HT1080 (cell line): ENCODE measurements at places on chromosomes 1 and 21.

- no peak for DNase-seq
Observed at GRCh38 chr1:38361566-38361965, 315.0 kb upstream of the POU3F1 start.

DNA sequence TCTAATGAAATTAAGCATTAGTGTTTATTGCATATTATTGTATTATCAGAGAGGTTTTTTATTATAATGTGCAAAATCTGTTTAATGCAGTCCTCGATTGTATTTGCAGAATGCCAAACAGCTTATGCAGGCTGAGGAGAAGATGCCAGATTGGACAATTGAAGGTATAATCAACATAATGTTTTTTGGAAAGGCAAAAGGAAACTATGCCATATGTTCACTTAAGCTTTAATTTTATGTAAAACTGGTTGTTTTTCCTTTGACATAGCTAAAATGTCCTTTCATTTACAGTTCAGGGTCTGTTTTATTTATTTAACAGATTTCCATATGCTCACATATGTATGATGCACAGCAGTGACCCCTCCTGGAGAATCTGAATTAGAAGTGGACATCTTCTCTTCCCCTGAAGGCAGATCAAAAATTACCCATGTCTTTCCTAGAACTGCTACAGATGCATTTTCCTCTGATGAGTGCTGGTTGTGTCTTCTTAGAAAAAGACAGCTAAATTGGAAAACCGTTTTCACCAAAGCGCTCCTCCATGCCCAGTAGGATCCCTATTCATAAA is 143.5 kb upstream of the USH2A start:
- DNase-seq: peak; percentile 11

GRCh38 chr1:81174811-81175476 is 625.8 kb upstream of the ADGRL2 start:
- peak; percentile 95 for DNase-seq

GRCh38 chr1:234851450-234852438 is 241.8 kb upstream of the IRF2BP2 start:
- DNase-seq: peak; percentile 73

DNA sequence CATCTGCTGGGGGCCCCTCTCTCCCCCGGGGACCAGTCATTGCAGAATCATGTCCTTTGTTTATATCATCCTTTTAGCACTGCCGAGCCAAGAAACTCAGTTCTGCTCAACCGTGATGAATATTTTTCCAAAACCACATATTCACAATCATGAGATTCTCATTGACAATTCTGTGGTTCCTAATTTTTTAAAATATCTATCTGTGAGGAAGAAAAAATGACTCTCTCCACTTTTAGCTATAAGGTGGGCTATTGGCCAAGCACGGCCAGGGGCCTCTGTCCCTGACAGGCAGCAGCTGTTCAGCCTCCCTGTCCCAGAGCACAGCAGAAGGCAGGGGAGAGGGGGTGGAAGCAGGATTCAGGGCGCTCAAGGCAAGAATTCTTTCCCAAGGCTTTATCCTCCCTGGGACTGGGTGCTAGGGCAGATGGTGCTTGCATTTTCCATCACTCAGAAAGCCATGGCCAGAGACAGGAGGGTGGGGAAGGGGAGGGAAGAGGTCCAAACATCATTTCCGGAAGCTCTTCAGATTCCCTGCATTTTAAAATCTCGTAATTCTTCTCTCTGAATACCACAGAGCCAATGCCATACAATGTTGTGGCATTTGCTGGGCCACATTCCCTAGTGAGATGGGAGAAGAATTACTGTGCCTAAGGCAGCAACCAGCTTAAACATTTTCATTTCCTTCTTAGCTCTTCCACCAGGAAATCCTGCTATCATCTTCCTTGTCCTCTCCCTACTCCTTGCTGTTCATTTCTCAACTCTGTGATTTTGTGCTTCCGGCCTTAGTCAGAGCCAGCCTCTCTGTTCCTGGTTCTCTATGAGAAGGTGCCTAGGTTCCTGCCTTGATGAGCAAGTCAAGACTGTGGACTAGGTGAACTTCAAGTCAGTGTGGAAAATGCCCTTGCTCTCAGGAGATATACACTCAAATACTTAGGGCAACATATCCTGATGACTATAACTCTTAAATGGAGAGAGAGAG is 60.3 kb downstream of the KCNJ6 start:
- DNase-seq: no peak

DNA sequence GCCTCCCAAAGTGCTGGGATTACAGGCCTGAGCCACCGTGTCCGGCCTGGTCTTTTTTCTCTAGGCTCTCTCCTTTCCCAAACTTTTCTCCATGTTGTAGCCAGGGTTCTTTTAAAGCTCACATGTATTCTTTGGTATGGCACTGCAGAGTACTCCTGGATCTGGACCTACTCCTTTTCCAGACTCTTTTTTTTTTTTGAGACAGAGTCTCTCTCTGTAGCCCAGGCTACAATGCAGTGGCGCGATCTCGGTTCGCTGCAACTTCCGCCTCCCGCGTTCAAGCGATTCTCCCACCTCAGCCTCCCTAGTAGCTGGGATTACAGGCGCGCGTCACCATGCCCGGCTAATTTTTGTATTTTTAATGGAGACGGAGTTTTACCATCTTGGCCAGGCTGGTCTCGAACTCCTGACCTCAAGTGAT is 602 bp upstream of the MED18 start:
- no peak for DNase-seq

DNA sequence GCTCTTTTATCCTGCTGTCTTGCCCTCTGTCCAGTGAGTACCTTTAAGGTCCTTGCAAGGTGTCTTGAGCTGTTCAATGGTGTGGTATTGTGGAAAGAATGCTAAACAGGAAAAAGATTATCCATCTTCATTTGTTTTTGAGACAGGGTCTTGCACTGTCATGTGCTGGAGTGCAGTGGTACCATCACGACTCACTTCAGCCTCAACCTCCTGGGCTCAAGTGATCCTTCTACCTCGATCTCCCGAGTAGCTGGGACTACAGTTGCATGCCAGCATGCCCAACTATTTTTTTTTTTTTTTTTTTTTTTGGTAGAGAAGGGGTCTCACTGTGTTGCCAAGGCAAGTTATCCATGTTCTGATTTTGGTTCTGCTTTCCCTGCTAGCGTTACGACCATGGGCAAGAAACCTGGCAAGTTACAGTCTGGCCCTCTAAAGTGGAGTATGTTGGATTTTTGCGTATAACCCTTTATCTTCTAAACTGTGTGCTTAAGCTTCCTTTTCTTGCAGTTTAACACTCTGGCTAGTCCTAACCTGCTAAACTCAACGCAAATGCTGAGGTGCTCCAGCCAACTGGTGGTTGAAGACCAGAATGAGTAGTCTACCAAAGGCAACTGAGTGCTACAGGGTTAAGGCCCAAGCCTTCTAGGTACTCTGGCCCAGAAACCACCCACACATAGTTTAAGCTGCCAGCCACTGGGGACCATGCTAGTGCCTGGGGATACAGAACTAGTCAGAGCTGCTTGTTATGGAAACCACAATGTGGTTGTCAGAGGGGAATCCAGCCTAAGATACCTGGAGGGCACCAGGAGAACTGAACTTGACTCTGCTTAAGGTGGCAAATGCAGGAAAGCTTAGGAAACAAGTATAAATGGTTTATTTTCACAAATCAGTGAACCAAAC is 7.9 kb downstream of the RPL11 start:
- DNase-seq: no peak

GRCh38 chr1:170800812-170801211 is 134.5 kb upstream of the MROH9 start:
- no peak for DNase-seq

DNA sequence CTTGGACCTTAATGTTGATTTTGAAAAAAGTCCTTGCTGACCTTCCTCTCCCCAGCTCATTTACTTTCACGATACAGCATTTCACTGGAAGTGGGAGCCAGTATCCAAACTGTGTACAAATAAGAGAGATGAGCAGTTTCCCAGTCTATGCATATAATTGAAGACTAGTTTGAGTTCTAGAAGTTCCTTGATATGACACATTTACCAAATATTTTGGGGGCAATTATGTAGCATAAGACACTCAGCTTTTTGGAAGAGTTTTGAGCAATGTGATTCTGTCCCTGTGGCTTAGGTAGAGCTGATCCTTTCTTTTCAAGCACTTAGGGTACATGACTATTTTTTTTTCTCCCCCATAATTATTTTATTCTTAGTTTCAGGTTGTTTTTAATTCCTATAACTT is 26.4 kb downstream of the GIPC2 start:
- DNase-seq: no peak

DNA sequence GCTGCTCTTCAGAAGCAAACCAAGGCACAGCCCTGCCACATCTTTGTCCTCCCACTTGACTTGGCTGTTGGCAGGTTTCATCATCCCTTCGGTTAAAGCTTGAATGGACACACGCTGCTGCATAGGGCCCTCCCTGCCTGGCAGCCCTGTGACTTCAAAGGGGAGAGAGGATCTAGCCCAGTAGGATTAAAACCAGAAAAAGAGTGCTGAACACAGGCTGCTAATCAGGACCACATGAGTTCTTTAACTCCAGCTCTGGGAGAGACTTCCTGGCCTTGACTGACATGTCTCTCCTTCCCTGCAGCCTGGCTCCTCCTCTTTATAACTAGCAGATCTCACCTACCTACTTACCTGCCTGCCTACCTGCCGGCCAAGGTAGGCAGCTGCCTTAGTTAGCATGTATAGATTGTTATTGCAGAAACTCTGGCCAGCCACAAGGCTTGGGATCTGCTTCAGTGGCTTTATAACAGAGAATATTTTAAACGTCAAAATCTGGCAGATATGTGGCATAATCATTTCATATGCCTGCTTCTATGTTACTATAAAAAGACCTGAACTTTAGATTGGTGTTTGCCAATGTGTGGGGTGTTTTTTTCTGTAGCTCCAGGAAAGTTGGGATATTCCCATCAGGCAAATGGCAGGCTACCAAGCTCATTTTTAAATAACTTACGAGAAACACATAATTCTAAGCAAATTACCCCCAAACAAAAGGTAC is 49.4 kb downstream of the ERG start:
- DNase-seq: no peak

DNA sequence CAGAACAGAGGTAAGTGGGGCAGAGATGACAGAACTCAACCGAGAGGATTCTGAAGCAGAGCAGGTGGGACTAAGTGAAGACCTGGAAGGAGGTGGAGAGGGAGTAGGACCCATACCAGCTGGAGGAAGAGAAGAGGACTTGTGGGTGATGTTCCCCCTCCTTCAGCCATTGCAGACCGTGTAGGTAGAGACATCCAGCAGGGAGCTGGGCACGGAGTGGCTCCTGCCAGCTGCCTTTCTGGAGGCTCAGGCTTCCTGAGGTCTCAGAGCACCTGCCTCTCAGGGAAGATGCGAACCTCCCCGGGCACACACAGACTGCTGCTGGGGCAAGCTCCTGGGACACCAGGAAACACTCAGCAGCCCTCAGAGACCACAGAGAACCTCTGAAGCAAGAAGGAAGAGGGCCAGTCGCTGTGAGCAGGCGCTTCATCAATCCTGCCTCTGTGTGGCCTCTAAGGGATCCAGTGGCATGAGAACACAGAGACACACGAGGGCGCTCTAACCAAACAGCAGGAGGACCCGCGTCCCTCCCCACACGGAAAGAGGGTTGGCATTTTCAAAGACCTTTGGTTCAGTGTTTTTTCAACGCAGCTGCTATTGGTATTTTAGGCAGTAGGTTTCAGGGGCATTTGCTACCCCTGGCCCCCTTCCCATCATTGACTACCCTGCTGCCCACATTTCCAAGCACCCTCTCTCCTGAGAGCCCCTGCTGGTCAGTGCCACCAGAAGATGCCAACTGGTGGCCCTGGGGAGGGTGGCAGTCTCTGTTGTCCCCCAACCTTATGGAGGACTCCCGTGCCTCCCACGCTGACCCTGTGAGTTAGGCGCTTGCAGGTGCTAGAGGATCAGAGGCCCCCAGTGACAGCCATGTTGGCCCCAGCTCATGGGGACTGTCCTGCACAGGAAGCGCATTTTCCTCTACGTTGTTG is 89.6 kb upstream of the EDN2 start:
- peak; percentile 80 for DNase-seq

DNA sequence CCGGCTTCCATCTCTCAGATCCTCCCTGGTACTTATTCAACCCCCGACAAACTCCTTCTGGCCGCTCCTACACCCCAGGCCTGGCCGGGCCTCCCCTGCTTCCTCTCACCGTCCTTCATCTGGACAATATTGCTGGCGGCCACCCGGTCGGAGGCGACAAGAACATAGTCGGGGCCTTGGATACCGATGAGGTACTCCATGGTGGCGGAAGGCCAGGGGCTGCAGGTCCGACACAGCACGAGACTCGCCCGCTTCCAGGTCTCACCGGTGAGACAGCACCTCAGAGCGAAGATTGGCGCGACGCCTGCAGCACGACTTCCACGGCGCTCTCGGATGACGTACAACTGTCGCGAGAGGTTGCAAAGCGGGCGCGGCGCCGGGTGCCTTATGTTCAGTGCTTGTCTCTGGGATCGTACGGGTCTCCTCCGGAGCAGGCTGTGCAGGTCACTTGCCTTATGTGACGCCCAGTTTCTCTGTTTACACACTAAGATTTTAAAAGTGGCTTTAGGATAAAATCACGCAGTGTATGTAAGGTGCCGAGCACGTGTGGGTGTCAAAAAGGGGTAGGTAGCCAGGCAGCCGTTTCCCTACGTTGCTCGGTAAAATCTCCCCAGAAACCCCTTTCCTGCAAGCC is at the start of gene PSMB2:
Gene PSMB2, minus strand, starts transcription at position 294 of the 634 bp plus-strand sequence. Its CDS starts 94 bp downstream, at position 200.
- DNase-seq: peak; percentile 93

DNA sequence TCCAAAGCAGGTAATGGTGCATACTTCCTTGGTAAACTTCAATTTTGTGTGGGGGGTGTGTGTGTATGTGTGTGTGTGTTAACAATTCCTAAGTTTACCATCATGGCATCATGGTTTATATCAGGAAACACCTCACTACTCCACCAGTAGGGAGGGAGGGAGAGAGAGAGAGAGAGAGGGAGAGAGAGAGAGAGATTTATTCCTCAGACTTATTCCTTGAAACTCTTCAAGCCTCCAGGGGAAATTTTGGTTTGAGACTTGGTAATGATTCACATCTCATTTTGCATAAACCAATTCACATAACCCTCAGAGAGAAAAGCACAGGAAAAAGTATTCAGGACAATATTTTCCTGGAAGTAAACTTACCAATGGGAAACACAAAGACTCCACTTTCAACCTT is 115.0 kb downstream of the TTLL7 start:
- DNase-seq: no peak

DNA sequence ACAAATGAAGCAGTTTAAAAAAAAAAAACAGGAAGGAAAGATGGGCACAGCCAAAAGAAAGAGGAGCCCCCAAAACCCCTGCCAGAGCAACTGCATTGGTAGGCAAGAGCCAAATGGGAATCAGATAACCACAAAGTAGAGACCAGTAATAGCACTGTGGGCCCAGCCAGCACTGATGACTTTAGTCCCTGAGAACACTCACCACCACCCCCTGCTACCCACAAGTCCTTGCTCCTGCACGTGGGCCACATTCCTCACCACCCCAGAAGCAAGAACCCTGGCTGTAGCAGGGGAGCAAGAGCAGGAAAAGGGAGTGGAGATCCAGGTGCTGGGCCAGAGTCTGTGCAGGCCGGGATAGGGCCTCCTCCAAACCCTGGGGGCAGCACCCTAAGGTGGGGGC is 86.1 kb downstream of the RRAGC start:
- no peak for DNase-seq
